ENCODE measurements at places on chromosomes 7 and 10. TPM values are rescaled to one million over a fixed set of nuclear protein-coding genes. Genes with fewer than 3 reads are reported as not detected.

The SNX10 gene
- polyA plus RNA-seq: 16.1 TPM

The ANXA8L1 gene
- polyA plus RNA-seq: 0.14 TPM

The GPNMB gene
- polyA plus RNA-seq: 10.7 TPM

The GALNT17 gene
- polyA plus RNA-seq: 5.7 TPM

The PNLIPRP2 gene
- 0.10 TPM for polyA plus RNA-seq

The SORBS1 gene
- 37.1 TPM for polyA plus RNA-seq

The RADIL gene
- 3.5 TPM for polyA plus RNA-seq

The ZNF716 gene
- 0.08 TPM for polyA plus RNA-seq

The DNAJC2 gene
- polyA plus RNA-seq: 57.2 TPM

The ANTXRL gene
- polyA plus RNA-seq: not detected

DNA sequence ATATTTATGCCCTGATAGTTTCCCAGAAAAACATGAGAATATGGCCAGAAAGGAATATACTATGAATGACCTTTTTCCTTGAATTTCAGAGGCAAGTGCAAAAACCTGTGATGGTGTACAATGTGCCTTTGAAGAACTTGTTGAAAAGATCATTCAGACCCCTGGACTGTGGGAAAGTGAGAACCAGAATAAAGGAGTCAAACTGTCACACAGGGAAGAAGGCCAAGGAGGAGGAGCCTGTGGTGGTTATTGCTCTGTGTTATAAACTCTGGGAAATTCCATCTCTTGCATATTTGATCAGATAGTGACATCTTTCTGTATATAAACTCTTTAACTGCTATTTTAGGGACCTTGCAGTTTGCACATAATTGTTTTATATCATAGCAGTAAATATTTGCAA is 33.7 kb downstream of the RAB18 start:
- DNase-seq: no peak

- no peak for DNase-seq
Observed at GRCh38 chr7:64879086-64879730, 23.9 kb upstream of the ZNF273 start.

GRCh38 chr7:143487061-143487460 is 9.4 kb downstream of the TAS2R41 start:
- no peak for DNase-seq

GRCh38 chr7:113197274-113197673 is 78.9 kb upstream of the SMIM30 start:
- DNase-seq: no peak

GRCh38 chr10:29849126-29849833 is 210.1 kb downstream of the JCAD start:
- no peak for DNase-seq

- DNase-seq: no peak
Observed at GRCh38 chr7:33735403-33735802, 169.9 kb upstream of the BMPER start.

GRCh38 chr10:131876508-131876907 is 24.3 kb upstream of the PPP2R2D start:
- DNase-seq: no peak

DNA sequence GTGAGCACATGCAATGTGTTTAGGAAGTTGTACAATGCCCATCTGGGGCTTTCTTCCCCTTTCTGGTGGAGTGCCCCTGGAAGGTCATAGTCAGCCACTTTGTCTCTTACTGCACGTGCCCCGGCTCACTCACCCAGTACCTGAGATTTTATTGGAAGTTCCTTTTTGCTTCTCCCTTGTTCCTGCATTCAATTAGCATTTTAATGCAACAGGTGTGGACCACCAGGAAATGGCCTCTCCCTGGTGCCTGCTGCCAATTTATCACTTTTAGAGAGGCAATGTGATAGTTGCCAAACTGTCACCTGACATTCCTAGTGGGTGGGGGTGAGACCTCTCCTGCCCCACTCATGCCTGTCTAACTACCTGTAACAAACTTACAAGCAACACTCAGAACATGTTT is 293.4 kb upstream of the DKK1 start:
- no peak for DNase-seq

- DNase-seq: peak; percentile 56
Observed at GRCh38 chr7:11212080-11212711, 238.5 kb downstream of the PHF14 start.

GRCh38 chr7:30169579-30169978 is 34.8 kb downstream of the MTURN start:
- no peak for DNase-seq

DNA sequence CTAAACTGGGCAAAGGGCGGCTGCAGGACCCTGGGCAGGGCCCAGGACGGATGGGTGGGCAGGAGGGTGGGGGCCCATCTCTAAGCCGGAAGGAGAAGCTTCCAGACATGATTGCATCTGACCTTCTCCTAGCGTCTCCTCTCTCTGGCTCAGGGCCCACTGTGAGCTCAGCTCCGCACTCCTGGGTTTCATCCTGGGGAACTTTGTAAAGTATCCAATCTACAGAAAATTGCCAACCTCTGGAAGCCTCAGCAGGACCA is 8.8 kb upstream of the RET start:
- DNase-seq: no peak

GRCh38 chr7:157009170-157009777 is 1.2 kb downstream of the MNX1 start:
- DNase-seq: no peak

GRCh38 chr10:89332123-89332633 is 4.4 kb downstream of the IFIT3 start:
- no peak for DNase-seq

GRCh38 chr10:66752714-66753113 is 173.1 kb upstream of the LRRTM3 start:
- DNase-seq: no peak

GRCh38 chr7:94303695-94304094 is 91.0 kb upstream of the COL1A2 start:
- peak; percentile 79 for DNase-seq

DNA sequence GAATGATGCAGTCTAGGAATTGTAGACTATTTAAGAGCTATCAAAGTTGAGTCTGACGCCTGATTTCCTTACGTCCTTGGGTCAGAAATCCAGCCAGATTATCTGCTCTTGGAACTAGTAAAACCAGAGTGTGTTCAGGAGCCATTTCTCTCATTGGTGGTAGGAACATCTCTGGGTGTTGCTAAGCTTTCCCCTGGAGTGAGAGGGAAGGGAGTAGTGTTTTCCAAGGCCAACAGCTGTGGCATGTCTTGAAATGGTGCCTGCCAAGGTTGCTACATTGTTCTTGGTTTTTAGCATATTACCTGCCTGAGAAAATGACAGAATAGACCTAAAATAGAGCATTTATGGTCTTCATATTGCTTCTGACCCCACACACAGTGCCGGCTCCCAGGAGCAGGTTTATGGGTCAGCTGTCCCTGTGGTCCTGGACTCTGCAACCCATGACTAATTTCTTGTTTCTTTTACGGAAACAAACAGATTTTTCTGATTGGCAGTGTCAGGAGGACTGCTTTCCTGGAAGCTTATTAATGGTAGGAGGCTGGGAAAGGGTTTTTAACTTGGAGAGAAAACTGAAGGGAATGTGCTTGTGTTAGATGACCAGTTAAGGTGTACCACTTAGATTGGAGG is 17.5 kb downstream of the GBF1 start:
- DNase-seq: no peak

DNA sequence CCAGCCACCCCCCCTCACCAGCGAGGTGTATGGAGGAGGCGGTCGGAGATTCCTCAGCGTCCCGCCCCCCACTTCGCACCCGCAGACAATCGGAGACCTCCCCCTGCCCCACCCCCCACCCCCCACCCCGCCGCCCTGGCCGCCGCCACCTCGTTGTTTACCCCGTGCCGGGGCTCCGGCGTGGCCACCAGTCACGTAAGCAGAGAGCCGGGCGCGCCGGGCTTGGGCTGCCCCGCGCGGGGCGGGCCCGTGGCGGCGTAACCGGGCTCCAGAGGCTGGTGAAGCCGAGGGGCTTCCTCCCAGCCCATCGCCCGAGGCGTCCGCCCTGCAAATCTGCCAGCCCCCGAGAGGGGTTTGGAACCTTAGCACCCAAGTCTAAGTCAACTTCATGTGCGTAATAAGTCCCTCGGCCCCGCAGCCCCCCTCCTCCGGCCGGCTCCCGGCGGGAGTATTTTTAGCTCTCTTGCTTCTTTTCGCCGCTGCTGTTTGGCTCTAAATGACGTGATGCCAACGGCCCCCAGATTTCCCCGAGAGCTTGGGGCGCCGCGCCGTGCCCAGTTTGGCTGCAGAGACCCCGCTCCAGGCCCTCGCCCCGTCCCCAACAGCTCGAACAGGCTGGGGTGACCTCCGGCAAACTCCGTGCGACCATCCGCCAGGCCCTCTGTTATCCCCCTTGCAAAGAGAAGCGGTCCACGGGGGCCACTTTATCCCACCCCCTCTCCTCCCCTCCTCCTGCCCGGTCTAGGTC is 2.7 kb downstream of the MXI1 start:
- DNase-seq: no peak

GRCh38 chr10:10911035-10911434 is 106.6 kb upstream of the CELF2 start:
- no peak for DNase-seq

- DNase-seq: no peak
Observed at GRCh38 chr7:114405427-114405826, 9.2 kb upstream of the FOXP2 start.

DNA sequence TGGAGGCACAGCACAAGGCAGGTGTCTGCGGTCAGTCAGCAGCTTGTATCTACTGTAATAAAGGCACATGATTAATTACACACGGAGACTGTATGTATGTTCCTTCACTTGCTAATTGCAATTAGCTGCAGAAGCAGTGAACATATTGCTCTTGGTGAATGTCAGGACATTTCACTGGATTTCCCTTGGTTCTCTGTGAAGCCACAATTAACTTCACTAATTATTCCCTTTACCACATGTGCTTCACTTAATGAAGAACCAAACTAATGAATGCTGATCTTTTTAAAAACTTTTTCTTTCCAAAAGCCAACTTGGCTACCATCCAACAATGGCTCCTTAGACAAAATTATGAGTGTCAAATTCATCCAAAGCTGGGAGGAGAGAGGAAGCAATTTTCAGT is 290.7 kb downstream of the ADRA2A start:
- no peak for DNase-seq

DNA sequence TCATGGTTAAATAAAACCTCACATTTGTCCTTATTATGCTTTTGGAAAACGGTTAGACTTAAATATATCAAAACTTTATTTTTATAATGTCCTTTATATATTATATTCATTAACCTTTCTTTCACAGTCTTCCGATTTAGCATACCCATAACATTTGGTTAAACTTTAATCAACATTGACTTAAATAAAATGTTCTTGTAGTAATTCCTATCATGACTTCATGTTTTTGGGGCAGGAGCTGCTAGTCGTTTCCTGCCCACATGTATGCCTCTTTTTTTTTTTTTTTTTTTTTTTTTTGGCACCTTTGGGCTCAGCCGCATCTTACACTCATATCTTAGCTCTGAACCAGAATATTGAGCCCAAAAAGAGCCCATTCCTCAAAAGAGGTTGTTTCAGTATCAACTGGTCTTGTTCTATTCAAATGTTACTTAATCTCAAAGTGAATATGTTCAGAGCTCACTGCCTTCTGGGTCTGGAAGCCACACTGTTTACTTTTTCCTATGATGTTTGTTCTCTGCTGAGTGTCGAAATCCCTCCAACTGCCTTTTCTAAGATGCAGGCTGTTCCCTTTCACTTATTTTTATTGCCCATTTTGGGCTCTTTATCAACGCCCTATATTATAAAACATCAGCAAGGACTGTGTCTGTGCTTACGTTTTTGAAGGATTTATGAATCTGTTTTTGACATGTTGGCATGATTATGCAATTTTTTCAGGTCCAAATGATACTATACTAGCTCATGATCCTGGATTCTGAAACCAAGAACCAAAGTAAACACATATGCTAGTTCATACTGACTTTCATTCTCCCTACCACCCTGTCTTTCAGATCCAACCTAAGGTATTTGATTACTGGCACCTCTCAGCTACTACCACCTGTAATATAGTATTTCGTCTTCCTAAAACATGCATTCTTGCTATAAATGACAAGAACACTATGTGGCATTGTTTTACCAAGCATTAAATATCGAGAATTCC is 914.4 kb downstream of the PCDH15 start:
- no peak for DNase-seq

- no peak for DNase-seq
Observed at GRCh38 chr10:95467162-95467599, 94.0 kb downstream of the SORBS1 start.

DNA sequence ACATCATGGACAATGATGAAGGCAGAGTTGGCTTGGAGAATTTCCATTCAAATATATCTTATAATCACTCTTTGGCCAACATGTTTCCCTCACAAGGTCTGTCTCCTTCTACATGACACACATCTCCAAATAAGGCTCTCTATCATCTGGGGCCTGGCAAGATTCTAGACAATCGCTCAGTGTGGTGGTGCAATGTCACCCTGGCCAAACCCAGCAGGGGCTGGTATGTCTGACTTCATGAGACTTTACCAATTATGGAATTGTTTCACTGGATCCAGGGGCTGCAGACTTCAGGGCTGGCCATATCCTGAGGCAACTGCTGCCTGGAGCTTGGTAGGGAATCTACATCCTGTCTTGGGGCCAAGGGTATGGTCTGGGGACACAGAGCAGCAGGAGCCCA is 319.0 kb downstream of the PLXNA4 start:
- no peak for DNase-seq

DNA sequence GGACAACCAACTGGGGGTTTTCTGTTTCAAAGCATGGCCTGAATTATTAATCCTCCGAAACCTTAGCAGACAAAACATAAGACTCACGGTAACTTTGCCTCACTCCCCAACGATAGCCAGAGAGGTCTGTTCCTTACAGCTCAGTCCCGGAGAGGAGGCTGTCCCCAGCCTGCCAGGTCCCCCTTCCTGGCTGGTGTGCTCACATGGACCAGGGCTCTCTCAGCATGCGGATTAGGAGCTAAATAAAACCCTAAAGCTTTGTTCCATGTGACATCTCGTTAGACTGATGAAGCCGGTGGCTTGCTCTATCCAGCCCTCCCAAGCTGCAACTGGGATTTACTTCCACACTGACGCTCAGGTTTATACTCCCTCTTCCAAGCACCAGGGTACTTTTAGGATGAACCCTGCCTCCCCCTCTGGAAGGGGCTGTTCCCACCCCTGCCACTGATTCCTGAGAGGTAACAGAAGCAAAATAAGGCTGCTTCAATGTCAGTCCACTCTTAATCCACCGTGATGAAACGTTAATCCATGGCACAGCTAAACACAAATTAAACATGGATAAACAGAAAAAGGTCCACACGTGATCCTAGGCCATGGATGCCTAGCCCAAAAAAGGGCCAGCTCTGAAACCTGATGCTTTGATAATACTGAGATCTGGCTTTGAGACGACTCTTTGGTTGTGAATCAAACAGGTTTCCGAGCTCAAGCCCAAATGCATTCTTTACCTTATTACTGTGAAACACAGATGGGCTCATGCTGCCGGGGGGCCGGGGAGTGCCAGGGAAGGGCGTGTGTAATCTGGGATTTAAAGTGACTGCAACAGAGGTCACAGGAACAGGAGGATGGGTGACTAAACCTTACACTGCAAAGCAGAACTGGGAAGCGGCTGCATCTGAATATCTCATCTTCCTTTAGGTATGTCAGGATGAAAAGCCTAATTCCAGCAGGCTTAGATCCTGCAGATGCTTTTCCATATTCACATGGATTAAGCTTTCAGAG is 86.2 kb downstream of the ZRANB1 start:
- DNase-seq: no peak
